Motor neuron (in vitro differentiated cells): ENCODE measurements at places on chromosomes 2 and 18. TPM values are rescaled to one million over a fixed set of nuclear protein-coding genes. Genes with fewer than 3 reads are reported as not detected.

DNA sequence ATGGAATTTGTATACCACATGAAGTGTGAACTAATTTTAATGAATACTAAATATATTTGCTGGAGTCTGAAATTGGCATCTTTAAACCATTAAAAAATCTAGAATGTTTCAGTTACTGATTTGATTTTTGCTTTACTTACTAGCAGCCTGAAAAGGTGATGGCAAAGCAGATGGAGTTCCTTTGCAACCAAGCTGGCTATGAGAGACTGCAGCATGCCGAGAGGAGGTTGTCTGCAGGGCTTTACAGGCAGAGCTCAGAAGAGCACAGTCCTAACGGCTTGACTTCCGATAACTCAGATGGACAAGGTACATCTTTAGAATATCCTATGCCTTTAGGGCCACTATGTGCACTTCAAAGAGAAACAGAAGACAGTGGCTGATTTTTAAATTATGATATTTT is 36.5 kb downstream of the NAB1 start:
- ATAC-seq: no peak

DNA sequence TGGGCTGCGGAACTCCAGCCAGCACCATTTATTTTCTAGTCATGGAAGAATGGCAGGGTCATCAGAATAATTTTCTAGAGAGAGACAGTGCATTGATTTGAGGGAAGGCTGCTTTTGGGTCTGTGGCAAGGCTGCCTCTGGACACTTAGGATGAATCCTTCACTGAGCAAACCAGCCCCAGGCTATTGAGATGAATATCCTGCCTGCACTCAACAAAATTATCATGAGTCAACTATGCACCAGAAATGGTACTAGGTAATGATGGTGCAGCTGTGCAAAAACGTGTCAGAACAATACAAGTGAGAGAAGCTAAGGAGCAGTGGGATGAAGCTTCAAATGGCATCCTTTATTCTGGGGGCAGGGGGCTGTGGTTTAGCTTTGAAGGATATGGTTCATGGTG is 115.8 kb downstream of the SPHKAP start:
- no peak for ATAC-seq

DNA sequence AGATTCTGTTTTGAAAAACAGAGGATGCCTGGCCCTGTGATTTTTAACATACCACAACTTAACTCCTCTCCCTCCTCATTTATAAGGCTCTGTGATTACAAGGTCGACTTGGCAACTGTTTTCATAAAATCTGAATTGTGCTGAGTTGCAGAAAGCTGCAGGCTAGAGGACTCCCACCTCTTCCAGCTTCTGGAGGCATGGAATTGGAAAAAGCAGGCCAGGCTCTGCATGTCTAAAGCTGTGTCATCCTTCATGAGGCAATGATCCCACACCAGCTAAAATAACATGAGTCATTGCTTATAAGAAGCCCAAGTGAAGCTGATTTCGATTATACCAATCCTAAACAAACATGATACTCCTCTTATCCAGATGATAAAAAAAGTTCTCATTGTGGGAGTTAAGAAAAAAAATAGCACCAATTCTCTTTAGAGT is 11.7 kb downstream of the ARHGAP28 start:
- peak; percentile 98 for ATAC-seq

DDX18 gene
- 77.0 and 78.9 TPM in 2 replicates for total RNA-seq

ARHGEF4 gene
- 36.9 and 42.6 TPM in 2 replicates for total RNA-seq

GRCh38 chr2:143148757-143149156 is 19.5 kb downstream of the ARHGAP15 start:
- no peak for ATAC-seq

DNA sequence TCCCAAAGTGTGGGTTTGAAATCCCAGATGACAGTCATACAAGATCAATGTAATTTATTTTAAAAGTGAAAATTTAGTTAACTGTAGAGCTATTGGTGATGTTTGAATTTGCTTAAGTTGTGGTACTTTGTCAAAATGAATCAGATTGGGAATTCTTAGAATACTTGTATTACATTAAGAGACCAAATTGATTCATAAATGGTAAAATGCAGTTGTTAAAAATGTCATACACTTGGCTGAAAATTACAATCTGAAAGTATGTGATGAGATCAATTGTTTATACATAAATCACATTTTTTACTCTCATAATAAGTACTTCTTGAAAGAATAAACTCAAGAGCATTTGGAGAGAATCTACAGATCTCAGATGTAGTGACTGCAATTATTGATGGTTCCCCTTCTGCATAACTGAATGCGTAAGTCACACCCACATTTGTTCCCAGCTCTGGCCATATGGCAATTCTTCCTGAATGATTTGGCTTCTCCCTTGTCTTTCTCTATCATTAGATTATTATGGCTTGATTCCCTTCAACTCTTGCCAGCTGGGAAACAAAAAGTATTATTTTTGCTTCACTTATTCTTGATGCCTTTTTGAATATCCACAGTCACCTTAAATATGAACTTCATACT is 558.5 kb downstream of the CPS1 start:
- ATAC-seq: no peak

DNA sequence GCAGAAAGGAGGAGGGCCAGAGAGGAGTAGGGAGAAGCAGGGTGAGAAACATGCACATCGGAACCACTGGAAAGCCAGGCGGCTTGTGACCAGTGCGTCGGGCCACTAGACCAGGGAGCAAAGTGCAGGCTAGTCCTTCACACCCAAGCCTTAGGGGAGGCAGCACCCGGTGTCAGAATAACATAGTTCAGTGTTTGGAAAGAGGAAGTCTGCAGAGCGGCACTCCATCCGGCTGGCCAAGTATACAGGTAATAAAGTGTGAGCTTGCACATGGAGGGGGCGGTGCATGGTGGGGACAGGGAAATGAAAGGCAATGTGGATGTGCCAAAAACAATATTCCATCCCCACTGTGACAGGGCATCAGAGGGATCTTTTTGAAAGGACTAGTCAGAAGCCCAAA is 69.7 kb downstream of the ZNF521 start:
- ATAC-seq: no peak

GALR1 gene
- total RNA-seq: 0.05 and 0.13 TPM in 2 replicates

SNED1 gene
- total RNA-seq: 10.6 and 15.4 TPM in 2 replicates

- ATAC-seq: no peak
These were observed 456.0 kb upstream of the ZEB2 start for GRCh38 chr2:144975881-144976280.

DNA sequence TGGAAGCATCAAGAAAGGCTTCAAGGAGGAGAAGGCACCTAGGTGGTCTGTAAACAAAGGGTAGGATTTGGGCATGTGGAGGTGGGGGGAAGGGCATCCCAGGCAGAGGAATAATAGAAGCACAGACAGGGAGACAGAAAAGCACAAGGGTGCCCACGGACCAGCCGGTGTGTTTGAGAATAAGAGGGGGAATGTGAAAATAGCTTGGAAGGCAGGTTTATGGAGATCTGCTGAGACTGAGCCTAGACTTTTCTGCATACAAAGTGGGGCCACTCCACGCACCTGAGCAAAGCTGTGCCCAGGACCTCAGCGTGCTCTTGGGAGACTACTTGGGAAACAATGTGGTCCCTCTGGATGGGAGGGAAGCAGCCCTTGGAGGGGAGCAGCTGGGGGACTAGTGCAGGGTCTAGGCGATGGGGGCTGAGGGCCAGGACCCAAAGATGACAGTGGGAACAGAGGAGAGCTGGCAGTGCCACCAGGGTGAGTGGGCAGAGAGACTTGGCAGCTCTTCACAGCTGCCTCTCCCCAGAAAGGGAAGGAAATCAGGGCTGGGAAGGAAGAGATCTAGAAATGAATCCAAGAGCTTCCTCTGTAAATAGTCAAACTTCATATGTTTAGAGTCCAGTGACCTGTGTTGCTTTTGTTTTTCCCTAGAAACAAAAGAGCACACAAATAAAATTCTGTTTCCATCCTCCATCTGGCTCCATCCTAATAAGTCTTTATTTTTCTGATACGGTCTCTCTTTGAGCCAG is 110.7 kb upstream of the SMAD7 start:
- ATAC-seq: no peak

DNA sequence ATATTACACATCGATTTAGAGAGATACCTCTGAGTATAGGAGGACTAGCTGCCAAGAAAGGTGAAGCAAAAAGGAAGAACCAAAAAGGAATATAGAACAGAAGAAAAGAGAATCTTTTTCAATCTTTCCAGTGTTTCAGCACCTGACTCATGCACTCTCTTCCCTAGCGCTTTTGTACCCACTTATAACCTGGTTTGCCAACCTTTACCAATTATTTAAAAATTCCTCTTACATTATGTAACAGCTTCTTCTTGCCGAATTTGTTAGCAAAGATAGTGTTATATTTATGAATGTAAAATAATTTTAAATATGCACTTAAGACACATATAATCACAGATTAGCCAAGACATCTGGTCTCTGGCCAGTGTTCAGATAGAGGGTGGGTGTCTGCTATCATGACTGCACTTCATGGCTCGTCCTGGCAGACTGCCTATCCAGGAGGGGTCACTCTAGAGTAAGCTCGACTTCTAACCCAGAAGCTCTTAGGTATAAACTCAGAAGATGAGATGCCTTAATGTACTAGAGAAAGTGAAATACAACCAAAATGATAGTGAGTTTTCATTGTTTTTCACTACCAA is 122.9 kb downstream of the ATAD2B start:
- no peak for ATAC-seq

GRCh38 chr18:59479776-59480175 is 120.7 kb upstream of the LMAN1 start:
- ATAC-seq: no peak

SLC14A1 gene
- 0.14 and 0.21 TPM in 2 replicates for total RNA-seq

- no peak for ATAC-seq
These were observed 47.7 kb downstream of the PLCL1 start for GRCh38 chr2:197852108-197852507.

KLHL14 gene
- 3.4 and 3.6 TPM in 2 replicates for total RNA-seq

DNA sequence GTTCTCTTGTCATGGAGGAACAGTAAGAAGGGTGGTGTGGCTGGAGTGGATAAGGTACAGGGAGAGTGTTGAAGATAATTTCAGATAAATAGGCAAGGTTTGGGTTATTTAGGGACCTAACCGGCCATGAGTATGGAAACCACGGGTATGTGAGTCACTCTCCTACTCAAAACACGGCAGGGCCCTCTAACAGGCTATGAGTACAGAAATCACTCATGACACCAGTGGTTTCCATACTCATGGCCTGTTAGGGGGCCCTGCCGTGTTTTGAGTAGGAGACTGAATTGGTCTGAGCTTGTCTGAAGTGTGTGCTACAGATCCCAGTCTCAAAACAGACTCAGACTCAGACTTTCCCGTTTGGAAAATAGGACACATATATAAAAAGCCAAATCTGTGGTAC is 428.4 kb upstream of the HNMT start:
- no peak for ATAC-seq

DNA sequence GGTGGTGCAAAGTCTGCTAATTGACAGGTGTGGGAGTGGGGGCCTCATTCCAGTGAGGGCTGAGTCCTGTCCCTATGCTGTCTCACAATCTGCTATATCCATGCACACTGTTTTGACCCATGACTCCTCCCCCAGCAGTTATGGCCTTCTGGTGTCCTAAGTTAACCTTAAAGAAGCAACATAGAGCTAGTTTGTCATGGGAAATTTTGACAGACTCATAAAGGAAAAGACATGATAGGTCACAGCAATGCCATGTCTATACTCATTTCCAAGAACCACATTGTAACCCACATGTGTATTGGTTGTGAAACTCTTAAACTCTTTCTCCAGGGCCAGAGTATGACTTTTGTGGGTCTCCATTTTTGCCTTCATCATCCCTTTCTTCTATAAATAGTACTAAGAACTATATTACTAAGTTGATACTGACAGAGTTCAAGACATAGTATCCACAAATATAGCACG is 78.2 kb upstream of the SLC1A4 start:
- no peak for ATAC-seq

SLC5A6 gene
- total RNA-seq: 42.1 and 46.8 TPM in 2 replicates

GRCh38 chr18:47172476-47172875 is 3.7 kb downstream of the IER3IP1 start:
- ATAC-seq: peak; percentile 12

GRCh38 chr18:10524507-10525370 is 1.1 kb upstream of the NAPG start:
- ATAC-seq: no peak

DNA sequence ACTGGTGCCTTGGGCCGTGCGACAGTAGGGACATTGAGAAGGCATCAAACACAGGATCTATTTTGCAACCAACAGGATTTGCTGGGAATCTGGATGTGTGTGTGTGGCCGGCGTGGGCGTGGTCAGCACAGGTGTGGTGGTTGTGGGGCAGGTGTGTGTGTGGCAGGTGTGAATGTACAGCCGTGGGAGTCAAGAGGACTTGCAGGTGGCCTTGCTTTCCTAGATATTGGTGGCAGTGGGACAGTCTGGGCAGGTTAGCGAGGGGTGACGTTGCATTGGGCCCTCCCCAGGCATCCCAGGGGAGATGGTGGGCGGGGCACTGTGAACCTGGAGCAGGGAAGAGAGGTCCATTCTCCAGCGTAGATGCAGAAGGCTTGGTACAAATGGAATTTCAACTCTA is 3.2 kb upstream of the LIMS2 start:
- no peak for ATAC-seq
